ENCODE measurements at places on chromosomes 11 and 22. TPM values are rescaled to one million over a fixed set of nuclear protein-coding genes. Genes with fewer than 3 reads are reported as not detected.

UBQLN3 gene
- not detected for total RNA-seq

- DNase-seq: no peak
Observed at GRCh38 chr22:21937821-21938070, 14.9 kb downstream of the PPM1F start.

DNA sequence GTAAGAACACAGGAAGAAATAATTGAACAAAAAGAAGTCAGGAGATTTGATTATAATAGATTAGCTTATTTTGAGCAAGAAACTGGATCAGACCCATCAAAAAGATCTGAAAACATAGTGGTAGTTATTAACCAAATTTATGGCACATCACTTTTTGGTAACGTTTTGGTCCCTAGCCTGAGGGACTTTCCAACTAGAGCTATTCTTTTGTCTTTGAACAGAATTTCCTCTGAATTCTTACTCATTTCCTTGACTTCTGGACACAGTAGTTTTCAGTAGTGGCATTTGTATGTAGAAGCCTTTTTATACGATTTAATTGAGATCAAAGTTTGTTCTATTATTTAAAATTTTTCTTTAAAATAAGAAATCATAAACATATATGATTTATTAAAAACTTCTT lies 96.5 kb upstream of the PDGFD start:
- DNase-seq: no peak

DNA sequence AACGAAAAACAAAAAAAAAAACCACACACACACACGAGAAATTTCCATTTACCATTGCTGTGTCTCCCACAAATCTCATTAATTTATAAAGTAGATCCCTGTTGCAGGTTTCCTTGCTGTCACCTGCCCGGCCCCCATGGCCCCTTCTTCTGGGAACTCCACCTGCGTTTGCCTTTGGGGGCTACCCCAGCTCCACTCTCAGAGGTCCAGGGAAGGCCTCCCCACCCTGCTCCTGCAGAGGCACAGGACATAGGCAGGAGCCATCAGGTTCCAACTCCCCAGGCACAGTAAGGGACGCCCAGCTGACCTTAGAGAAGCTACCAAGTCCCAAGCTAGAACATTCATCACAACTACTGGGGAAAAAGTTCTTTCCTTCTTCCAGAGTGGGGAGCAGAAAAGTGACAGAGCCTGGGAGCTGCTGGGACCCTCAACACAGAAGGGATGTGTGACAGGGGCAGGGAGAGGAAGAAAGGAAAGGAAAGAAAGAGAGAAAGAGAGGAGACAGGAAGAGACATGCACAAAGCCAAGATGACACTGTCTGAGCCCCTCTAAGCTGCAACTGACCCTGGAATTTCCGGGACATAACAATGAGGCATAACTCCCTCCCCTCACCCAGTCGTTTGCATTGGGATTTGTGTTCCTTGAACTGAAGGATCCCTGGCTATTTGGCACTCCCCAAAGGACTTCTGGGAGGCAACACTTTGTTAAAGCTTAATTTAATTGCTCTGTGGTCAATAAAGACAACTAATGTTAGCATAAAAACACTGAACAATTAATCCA lies 175.7 kb downstream of the SHANK2 start:
- no peak for DNase-seq
